Motor neuron (in vitro differentiated cells): ENCODE measurements at places on chromosomes 3 and 15.

- no peak for ATAC-seq
These were observed 18.9 kb downstream of the XIRP1 start for GRCh38 chr3:39173318-39174125.

GRCh38 chr3:176590722-176591121 lies 606.6 kb downstream of the TBL1XR1 start:
- ATAC-seq, result no peak

DNA sequence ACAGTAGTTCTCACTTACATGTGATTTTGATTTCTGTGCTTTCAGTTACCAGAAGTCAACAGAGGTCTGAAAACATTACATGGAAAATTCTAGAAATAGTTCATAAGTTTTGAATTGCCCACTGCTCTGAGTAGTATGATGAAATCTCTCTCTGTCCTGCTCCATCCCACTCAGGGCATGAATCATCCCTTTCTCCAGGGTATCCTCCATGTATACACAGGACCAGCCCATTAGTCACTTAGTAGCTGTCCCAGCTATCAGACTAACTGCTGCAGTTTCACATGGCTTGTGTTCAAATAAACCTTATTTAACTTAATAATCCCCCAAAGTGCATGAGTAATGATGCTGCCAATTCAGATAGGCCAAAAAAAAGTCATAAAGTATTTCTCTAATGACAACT lies 38.6 kb downstream of the EPHA3 start:
- ATAC-seq, result peak; percentile 100

GRCh38 chr3:13262493-13263211 lies 157.5 kb downstream of the NUP210 start:
- no peak for ATAC-seq

- ATAC-seq, result peak; percentile 26
These were observed 9.7 kb downstream of the RHCG start for GRCh38 chr15:89486726-89487050.

DNA sequence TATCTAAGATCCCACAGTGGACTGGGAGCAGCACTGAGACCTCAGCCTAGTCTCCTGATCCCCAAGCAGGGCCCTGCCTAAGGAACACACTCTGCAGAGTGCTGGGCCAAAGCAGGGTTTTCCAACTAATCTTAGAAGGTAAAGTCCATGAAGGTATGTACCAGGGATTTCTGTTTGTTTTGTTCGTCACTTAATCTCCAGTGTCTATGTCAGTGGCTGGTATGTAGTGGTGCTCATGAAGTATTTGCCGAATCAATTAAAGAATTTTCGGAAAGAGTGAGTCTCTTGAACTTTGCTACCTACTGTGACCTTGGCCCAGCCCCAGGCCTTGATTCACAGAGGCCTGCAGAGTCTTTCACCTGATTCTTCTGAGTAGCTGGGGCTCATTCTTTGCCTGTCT lies 1.7 kb downstream of the DUOX1 start:
- no peak for ATAC-seq

- peak; percentile 26 for ATAC-seq
These were observed 6.8 kb downstream of the GCNT3 start for GRCh38 chr15:59618406-59618805.

- ATAC-seq, result no peak
These were observed 9.6 kb upstream of the CTDSPL start for GRCh38 chr3:37852097-37852496.

- no peak for ATAC-seq
These were observed 34.5 kb downstream of the RASGRP1 start for GRCh38 chr15:38530113-38530512.

DNA sequence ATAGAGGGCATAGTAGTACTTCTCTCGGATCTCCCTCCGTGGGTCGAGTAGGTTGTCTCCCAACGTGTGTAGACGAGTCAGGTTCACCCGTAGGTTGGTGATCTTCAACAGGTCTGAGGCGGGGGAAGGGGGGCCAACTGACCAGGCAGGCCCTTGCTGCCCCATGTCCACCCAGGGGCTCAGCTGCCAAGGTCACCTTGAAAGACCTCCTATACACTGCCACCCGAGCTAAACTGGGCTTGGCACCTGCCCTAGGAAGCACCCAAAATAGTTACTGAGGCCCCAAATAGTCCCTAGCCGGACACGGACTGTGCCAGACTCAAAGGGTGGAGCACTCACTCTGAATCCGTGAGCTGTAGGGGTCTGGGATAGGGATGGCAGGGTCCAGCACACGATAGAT lies 1.8 kb downstream of the LAMB2 start:
- ATAC-seq, result no peak
